NCI-H774 (cell line): ENCODE measurements at places on chromosomes 16 and 17.

- peak; percentile 83 for DNase-seq
These were observed 12.1 kb downstream of the NDUFAF8 start for GRCh38 chr17:81251094-81251708.

GRCh38 chr16:47320546-47321310, 140.1 kb downstream of the ITFG1 start:
- no peak for DNase-seq

DNA sequence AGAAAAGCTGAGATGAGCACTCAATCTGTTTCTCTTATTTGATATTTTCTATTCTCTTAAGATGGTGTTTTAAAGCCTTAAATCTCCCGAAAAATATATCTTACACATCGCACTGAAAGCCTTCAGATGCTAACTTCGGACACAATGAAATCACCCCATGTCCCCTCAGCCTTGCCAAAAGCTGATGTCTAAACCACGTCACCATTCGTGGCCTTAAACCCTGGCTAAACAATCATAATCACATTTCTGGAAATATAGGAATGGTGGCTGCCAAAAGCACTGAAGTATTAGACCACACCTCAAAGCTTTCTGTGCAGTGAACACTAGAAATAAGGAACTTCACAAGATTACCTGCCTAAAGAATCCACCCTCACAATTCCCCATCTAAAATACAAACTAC, 402.7 kb downstream of the SOX9 start:
- DNase-seq: no peak

- DNase-seq: no peak
These were observed 14.6 kb downstream of the PCTP start for GRCh38 chr17:55765472-55765871.
